ENCODE measurements at places on chromosomes 5 and 9.

GRCh38 chr5:126753227-126753626 is 23.7 kb upstream of the LMNB1 start:
- no peaks in the 10 kb centered on the region for H3K27me3 ChIP-seq
- H3K4me3 ChIP-seq, result no peak overlapping the region
- DNase-seq, result no peak
- H3K27ac ChIP-seq, result no peak overlapping the region
- no peaks in the 10 kb centered on the region for H3K36me3 ChIP-seq
- H3K4me1 ChIP-seq, result no peaks in the 10 kb centered on the region

DNA sequence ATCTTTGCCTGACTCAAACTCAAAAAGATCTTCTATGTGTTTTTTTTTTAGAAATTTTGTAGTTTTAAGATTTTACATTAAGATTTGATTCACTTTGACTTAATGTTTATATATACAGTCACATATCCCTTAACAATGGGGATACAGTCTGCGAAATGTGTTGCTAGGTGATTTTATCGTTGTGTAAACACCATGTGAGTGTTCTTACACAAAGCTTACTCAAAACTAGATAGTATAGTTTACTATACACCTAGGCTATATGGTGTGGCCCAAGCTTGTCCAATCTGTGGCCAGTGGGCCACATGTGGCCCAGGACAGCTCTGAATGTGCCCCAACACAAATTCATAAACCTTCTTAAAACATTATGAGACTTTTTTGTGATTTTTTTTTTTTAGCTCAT is 131.9 kb downstream of the CWC27 start:
- no peaks in the 10 kb centered on the region for H3K4me1 ChIP-seq
- no peak overlapping the region for H3K4me3 ChIP-seq
- H3K27me3 ChIP-seq, result no peaks in the 10 kb centered on the region

DNA sequence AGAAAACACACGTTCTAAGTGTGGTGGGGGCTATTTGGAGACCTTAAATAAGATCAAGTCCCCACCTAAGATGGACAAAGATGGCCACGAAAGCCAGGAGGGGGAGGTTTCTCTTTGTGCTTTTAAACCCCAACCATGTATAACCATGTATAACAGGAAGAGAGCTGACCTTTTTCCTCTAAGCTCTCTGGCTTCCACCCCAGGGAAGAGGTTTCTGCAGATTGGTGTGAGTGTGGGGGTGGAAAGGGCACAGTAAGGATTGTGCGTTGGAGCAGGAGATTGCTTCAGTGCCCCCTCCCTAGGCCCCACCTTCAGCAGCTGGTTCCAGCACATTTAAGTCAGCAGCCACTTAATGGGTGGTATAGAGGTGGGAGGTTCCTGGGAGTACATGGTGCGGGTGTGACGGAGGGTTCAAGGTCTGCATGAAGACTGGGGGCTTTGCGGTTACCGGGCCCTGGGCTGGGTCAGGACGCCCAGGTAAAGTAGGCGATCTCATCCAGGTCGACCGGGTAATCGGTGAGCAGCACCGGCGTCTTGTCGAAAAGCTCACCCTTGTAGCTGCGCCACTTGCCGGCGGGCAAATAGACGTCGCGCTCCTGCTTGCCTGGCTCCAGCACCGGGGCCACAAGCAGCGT is 6.2 kb downstream of the MYORG start:
- no peaks in the 10 kb centered on the region for H3K4me1 ChIP-seq
- no peaks in the 10 kb centered on the region for H3K36me3 ChIP-seq
- no peak overlapping the region for H3K4me3 ChIP-seq
- H3K27me3 ChIP-seq, result peaks cover 32% of the 10 kb centered on the region
- H3K27ac ChIP-seq, result no peak overlapping the region
- DNase-seq, result no peak

GRCh38 chr9:137278721-137279711 is 1.5 kb downstream of the TOR4A start:
- no peak overlapping the region for H3K27ac ChIP-seq
- no peak overlapping the region for H3K4me3 ChIP-seq
- peaks cover 49% of the 10 kb centered on the region for H3K4me1 ChIP-seq
- H3K27me3 ChIP-seq, result no peaks in the 10 kb centered on the region
- DNase-seq, result no peak

- H3K36me3 ChIP-seq, result no peaks in the 10 kb centered on the region
- H3K27ac ChIP-seq, result no peak overlapping the region
- no peaks in the 10 kb centered on the region for H3K27me3 ChIP-seq
- DNase-seq, result no peak
Observed at GRCh38 chr5:104755806-104756205, 1193.2 kb upstream of the NUDT12 start.

GRCh38 chr5:170633235-170634081 is 129.6 kb downstream of the KCNIP1 start:
- no peaks in the 10 kb centered on the region for H3K27me3 ChIP-seq
- H3K36me3 ChIP-seq, result no peaks in the 10 kb centered on the region
- peaks cover 26% of the 10 kb centered on the region for H3K4me1 ChIP-seq

DNA sequence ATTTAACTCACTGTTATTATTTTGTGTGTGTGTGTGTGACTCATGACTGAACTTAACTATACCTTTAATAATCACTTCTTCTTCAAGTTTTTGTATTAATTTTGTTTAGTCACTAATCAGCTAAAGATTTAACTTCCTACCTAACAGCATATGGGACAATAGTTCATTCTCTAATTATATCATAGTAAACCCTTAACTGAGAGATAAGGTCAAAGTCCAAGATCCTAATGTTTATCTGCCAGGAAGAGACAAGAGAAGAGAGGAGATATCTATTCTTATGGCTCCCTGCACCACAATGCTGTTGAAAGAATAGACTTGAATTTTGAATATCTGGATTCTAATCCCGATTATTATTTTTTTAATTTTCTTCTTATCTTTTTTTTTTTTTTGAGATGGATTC is 28.1 kb downstream of the FREM1 start:
- no peak for DNase-seq
- no peaks in the 10 kb centered on the region for H3K27me3 ChIP-seq
- H3K27ac ChIP-seq, result no peak overlapping the region
- no peaks in the 10 kb centered on the region for H3K36me3 ChIP-seq

DNA sequence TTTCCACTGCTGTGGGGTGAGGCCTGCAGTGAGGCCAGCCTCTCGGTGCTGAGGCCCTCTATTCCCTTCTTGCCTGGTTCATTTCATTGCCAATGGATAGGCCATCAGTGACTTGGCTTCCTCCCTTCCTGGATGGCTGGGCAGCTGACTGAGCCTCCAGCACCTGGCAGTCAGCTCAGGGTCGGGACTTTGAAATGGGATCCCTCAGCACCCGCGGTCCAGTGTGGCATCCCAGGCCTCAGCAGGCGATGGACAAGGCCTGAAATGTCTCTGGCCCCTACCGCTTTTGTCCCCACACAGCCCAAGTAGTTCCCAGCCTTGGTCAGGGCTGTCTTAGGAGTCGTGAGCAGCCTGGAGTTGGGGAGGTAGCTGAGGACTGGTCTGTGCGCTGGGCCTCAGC is 17.2 kb downstream of the NDST1 start:
- H3K27ac ChIP-seq, result peak overlapping the region; percentile 87
- H3K4me3 ChIP-seq, result no peak overlapping the region
- H3K4me1 ChIP-seq, result peaks cover 90% of the 10 kb centered on the region
- no peak for DNase-seq

DNA sequence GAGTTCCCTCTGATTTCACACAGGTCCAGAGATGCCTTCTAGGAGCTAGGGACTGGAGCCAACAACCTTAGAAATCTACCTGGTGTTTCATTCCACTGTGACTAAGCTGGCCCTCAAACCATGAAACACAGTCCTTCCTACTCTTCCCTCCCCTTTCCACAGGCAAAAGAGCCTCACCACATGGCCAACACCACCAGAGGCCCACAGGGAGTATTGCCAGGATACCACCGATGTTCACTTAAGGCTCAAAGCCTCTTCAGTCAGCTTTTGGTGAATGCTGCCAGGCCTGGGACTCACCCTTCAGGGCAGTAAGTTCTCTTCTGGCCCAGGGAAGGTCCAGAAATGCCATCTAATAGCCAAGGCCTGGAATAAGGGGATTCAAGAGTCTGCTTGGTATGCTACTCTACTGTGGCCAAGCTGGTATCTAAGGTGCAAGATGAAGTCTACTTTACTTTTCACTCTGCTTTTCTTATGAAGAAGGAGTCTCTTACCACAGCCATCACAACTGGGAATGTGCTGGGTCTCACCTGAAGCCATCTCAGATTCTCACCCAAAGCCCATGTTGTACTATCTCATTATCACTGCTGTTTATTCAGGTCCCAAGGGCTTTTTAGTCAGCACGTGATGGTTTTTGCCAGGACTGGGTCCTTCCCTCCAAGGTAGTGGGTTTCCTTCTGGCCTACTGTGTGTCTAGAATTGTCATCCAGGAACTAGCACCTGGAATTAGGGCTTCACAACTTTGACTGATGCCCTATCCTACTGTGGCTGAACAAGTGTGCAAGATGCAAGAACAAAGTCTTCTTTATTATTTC is 1018.4 kb downstream of the TAF11L14 start:
- no peak for DNase-seq
- H3K36me3 ChIP-seq, result no peaks in the 10 kb centered on the region
- no peak overlapping the region for H3K4me3 ChIP-seq
- H3K4me1 ChIP-seq, result no peaks in the 10 kb centered on the region
- H3K27ac ChIP-seq, result no peak overlapping the region
- no peaks in the 10 kb centered on the region for H3K27me3 ChIP-seq

DNA sequence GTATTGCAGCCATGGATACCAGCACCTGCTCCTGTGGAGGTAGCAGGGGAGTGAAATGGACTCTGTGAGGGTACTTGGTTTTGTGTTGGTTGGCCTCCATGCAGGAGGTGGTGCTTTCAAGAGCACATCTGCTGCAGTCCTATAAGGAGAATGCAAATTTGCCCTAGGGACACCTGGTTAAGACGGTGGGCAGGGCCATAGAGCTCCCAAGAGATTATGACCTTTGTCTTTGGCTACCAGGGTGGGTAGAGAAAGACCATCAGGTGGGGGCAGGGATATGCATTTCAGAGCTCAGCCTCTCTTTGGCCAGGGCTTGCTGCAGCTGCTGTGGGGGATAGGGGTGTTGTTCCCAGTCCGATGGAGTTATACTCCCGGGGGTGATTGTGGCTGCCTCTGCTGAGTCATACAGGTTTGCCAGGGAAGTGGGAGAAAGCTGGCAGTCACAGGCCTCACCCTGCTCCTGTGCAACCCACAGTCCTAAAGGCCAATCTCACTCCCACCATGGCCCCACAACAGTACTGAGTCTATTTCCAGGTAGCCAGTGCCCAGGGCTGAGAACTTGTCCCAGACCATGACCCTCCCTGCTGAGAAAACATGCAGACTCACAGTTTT is 14.0 kb upstream of the PDLIM4 start:
- no peaks in the 10 kb centered on the region for H3K27me3 ChIP-seq
- H3K4me3 ChIP-seq, result no peak overlapping the region
- no peaks in the 10 kb centered on the region for H3K4me1 ChIP-seq
- H3K36me3 ChIP-seq, result no peaks in the 10 kb centered on the region

DNA sequence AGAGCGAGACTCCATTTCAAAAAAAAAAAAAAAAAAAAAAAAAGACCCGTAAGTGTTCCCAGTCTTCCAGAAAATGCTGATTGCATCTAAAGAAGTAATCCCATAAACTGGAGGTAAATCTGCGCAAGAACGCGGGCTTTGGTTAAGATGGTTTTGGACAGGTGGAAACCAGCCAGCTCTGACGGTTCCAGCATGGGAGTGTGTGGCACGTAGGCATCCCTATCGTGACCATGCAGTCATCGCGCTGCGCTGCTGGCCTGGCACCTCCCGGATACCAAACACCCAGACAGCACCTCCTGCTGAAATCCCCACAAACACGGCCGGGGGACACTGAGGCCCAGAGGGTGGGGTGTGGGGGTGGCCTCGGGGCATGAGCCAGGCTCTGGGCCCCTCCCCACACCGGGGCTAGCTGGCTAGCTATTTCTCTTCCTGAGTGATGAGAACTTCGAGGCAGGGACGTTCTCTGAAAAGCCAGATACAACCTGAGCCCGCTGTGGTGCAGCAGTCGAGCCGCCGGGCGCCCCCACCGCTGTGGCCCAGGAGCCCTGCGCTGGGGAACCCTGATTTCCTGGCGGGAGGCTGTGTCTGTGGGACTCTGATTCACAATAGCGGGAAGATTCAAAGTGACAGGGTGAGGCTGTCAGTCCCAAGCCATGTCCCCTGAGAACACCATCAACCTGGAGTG is 32.2 kb upstream of the NOTCH1 start:
- no peak overlapping the region for H3K4me3 ChIP-seq
- no peak for DNase-seq
- H3K27ac ChIP-seq, result peak overlapping the region; percentile 7
- H3K27me3 ChIP-seq, result no peaks in the 10 kb centered on the region
- no peaks in the 10 kb centered on the region for H3K36me3 ChIP-seq

DNA sequence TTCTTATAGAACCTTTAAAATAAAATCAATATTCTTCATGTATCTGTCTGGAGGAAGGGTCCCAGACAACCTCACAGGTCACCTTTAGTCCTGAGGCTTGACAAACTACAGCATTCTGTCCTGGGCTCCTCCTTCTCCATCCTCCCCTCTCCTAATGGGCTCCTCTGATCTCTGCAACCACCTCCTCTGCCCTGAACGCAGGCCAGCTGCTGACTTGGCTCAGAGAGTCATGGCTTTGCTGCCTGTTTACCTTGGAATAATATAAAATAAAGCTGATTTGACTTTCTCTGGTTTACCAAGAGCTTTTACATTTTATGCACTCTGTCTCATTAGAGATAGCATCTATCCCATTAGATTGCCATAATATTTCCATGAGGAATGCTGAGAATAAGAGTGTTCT is 159.4 kb downstream of the SEMA6A start:
- no peak overlapping the region for H3K27ac ChIP-seq
- H3K4me3 ChIP-seq, result no peak overlapping the region
- H3K4me1 ChIP-seq, result no peaks in the 10 kb centered on the region

DNA sequence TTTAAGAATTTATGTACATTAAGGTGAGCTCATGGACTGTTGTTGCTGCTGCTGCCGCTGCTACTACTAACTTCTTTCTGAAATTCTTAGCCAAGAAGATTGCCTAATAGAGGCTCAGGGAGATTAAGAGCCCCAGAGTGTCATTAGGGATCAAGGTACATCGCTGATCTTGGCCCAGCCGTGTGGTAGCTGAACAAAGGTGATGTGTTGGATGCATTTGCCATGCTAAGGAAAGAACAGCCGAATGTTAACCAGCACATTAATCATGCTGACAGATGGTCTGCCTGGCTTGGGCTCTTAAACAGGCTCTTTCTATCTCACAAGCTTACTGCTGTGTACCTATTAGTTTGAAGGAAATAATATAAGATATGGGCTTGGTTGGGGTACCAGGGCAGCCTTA is 137.1 kb downstream of the KCTD16 start:
- H3K36me3 ChIP-seq, result no peaks in the 10 kb centered on the region
- DNase-seq, result no peak
- no peak overlapping the region for H3K4me3 ChIP-seq
- no peaks in the 10 kb centered on the region for H3K27me3 ChIP-seq

DNA sequence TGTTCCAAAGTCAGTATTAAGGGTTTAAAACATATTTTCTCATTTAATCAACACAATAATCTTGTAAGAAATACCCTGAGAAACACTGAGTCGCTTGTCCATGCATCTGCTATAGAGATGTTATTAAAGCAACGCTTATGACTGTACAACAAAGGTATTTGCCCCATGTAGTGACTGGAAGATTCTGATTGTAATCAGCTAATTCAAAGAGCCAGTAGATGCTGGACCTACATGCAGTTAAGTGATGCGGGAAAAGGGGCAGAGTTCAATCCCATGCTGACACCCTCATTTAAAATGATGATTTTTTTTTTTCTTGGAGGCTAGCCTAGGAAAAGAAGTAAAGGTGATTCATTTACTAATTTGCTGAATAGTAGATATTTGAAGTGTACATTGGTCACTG is 149.3 kb upstream of the MTAP start:
- no peaks in the 10 kb centered on the region for H3K36me3 ChIP-seq
- H3K27me3 ChIP-seq, result no peaks in the 10 kb centered on the region
- H3K27ac ChIP-seq, result no peak overlapping the region

All from tibial nerve (tissue), 4 donors.